ENCODE measurements at places on chromosomes 16 and 17. TPM values are rescaled to one million over a fixed set of nuclear protein-coding genes. Genes with fewer than 3 reads are reported as not detected.
A peak's percentile ranks its signal among the peaks of the same experiment; 100 is the strongest.

DNA sequence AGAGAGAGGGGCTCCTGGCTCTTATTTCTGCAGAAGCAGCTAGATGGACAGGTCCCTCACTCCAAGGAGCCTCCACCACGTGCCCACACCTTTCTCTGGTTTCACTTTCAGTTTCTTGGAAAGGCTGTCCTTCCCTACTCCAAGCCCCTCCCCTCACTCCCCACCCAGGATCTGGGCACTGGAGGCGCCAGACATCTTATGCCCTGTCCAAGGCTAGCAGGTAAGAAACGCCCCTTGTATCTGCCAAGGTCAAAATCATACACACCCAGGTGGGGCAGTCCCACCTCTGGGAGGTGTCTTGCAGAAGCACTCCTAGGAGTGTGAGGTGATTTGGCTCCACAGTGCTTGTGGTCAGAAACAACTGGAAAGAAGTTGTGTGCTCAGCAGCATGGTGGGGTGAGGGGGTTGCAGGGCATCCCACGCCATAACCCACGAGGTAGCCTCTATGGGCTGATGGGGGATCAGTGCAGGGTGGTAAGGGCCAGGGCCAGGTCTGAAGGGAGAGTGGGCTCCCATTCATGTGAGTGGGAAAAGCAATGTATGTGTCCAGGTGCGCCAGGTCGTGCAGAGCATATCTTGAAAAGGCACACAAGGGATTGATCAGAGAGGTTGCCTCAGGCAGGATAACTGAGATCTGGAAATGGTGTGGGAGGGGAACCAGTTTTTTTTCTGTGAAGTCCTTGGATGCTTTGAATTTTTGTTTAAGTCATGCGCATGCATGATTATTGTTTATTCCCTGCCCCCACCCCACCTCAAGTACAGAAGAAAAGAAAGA is 31.8 kb upstream of the PRM1 start:
- no peaks in the 10 kb centered on the region for H3K27me3 ChIP-seq
- peak overlapping the region; percentile 53 for H3K27ac ChIP-seq
- H3K4me3 ChIP-seq: peak overlapping the region; percentile 8

DNA sequence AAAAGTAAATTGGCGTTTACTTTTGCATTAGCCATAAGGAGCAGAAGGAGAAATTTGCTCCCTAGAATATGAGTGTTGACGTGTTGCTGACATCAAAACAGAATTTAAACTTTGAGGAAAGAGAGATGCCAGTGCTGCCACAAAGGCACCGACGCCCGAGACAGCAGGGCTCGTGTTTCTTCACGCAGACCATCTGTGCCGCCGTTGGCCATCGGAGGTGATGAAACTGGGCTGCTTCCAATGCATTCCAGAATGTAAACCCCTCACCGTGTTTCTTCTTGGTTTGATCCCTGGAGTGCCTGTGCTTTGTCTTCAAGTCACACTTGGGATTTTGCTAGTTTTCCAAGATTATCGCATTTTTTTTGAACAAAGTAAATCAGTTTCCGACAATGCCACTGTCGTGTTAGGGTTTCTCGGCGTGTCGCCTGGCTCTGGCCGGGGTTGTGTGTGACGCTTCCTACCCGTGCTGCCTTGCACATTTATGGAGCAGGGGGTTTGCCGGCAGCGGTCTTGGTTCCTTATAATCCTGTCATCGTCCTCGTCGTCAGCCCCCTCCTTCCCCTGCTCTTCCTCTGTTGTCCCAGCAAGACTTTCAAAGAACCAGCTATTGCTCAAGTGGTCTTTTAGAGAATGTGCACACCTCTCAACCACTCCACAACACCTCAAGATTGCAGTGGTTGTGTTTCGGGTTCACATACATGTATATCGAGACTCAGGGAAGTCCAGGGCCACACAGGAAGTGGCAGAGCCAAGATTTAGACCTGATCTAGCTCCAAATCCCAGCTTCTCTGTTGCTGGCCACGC is 103.9 kb downstream of the METRNL start:
- DNase-seq: no peak
- H3K27me3 ChIP-seq: peaks cover 10% of the 10 kb centered on the region
- no peaks in the 10 kb centered on the region for H3K36me3 ChIP-seq
- H3K4me1 ChIP-seq: no peaks in the 10 kb centered on the region

- H3K4me1 ChIP-seq: peaks cover 14% of the 10 kb centered on the region
- no peak overlapping the region for H3K4me3 ChIP-seq
- no peaks in the 10 kb centered on the region for H3K36me3 ChIP-seq
- H3K27me3 ChIP-seq: no peaks in the 10 kb centered on the region
- H3K27ac ChIP-seq: no peak overlapping the region
Measured at GRCh38 chr16:14056970-14057369, 14.1 kb upstream of the MRTFB start.

CIITA gene
- total RNA-seq: not detected

- H3K4me3 ChIP-seq: no peak overlapping the region
- H3K27me3 ChIP-seq: no peaks in the 10 kb centered on the region
- no peak for DNase-seq
- H3K27ac ChIP-seq: no peak overlapping the region
Measured at GRCh38 chr16:91484-91883, 13.5 kb downstream of the MPG start.

KIF19 gene
- total RNA-seq: not detected

ZNF624 gene
- 4.8 TPM for total RNA-seq

TEKT5 gene
- total RNA-seq: not detected

DNA sequence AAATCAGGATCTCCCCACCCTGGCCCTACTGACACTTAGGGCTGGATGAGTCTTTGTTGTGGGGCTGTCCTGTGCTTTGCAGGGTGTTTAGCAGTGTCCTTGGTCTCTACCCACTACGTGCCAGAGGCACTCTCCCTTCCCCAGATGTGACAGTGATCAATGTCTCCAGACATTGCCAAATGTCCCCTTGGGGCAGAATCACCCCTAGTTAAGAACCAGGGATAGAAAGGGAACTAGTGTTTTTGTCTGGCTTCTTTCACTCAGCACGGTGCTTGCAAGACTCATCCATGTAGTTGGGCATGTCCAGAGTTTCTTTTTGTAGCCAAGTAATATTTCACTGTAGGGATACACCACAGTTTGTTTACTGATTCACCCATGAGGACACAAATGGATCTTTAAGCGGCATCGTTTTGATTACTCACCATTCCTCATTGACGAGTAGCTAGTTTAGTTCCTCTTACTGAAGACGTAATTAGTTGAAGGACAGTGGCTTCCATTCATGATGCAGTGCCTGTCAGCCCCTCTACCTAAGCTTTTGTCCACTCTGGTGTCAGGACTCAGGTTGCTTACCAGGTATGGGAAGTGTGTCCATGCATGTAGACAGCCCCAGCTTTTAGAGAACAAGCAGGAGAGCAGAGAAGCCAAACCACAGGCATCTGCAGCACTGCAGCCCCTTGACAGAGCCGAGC is 26.0 kb upstream of the ITGB4 start:
- H3K27me3 ChIP-seq: no peaks in the 10 kb centered on the region
- peak overlapping the region; percentile 52 for H3K27ac ChIP-seq
- peaks cover 81% of the 10 kb centered on the region for H3K4me1 ChIP-seq
- peak; percentile 72 for DNase-seq
- H3K4me3 ChIP-seq: no peak overlapping the region

GRCh38 chr17:64161380-64162176 is 31.6 kb upstream of the ERN1 start:
- no peak overlapping the region for H3K27ac ChIP-seq
- no peak overlapping the region for H3K4me3 ChIP-seq
- H3K4me1 ChIP-seq: no peaks in the 10 kb centered on the region
- no peaks in the 10 kb centered on the region for H3K36me3 ChIP-seq

DNA sequence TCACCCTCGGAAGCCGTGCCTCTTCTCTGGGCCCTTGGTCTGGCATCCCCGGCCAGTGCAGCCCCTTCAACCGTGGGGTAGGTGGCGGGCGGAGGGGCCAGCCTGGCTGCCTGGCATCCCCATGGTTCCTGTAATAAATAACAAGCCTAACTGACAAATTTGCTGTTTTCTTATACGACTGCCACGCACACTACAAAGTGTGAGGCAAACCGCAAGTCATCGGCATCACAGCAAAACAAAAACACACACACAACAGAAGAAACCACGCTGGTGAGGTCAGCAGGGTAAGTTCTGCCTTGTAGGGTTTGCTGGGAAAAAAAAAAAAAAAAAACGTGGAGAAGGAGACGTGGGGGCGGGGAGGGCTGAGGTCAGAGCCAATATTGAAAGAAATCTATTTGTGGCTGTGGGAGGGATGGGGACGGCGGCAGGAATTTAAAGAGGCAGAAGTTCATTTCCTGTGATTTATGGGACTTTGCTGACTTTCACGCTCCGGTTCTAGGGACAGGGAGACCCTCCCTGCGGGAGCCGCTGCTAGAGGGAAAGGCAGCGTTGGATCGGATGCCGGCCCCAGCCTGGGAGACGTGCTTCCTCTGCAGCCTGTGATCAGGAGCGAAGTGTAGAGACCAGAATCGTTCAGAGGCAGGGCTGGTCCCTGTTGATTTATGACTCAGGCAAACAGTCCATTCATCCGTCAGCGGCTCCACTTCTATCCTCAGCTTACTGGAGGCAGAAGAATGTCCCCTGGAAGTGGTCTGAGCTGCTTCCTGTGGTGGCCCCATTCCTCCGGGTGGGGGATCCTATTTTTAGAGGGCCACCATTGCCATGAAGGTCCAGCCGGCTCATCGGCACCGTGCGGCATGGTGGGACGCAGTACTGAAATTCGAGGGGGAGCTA is 162.8 kb downstream of the FOXL1 start:
- peaks cover 13% of the 10 kb centered on the region for H3K4me1 ChIP-seq
- H3K36me3 ChIP-seq: no peaks in the 10 kb centered on the region
- H3K27me3 ChIP-seq: no peaks in the 10 kb centered on the region
- peak overlapping the region; percentile 54 for H3K4me3 ChIP-seq
- H3K27ac ChIP-seq: peak overlapping the region; percentile 95

KRT9 gene
- 0.09 TPM for total RNA-seq

GRCh38 chr17:45848405-45848804 is 3.7 kb downstream of the SPPL2C start:
- H3K27ac ChIP-seq: no peak overlapping the region
- no peak overlapping the region for H3K4me3 ChIP-seq
- H3K4me1 ChIP-seq: no peaks in the 10 kb centered on the region
- H3K36me3 ChIP-seq: no peaks in the 10 kb centered on the region

- H3K27ac ChIP-seq: no peak overlapping the region
- H3K36me3 ChIP-seq: no peaks in the 10 kb centered on the region
- H3K27me3 ChIP-seq: peaks cover 6% of the 10 kb centered on the region
Measured at GRCh38 chr16:85454171-85454872, 158.8 kb upstream of the GSE1 start.

GRCh38 chr17:10226930-10227695 is 28.7 kb upstream of the GAS7 start:
- H3K4me3 ChIP-seq: no peak overlapping the region
- H3K4me1 ChIP-seq: no peaks in the 10 kb centered on the region
- H3K27me3 ChIP-seq: no peaks in the 10 kb centered on the region
- no peak overlapping the region for H3K27ac ChIP-seq

- H3K4me3 ChIP-seq: no peak overlapping the region
- no peak for DNase-seq
- no peaks in the 10 kb centered on the region for H3K4me1 ChIP-seq
- no peaks in the 10 kb centered on the region for H3K36me3 ChIP-seq
- no peak overlapping the region for H3K27ac ChIP-seq
Measured at GRCh38 chr17:82661717-82662683, 13.8 kb upstream of the WDR45B start.

GINS2 gene
- 2.2 TPM for total RNA-seq

EVI2A gene
- total RNA-seq: 1.1 TPM

- no peak for DNase-seq
- H3K27me3 ChIP-seq: no peaks in the 10 kb centered on the region
- H3K4me3 ChIP-seq: no peak overlapping the region
Measured at GRCh38 chr16:30553393-30553899, 4.7 kb downstream of the ZNF764 start.

DNA sequence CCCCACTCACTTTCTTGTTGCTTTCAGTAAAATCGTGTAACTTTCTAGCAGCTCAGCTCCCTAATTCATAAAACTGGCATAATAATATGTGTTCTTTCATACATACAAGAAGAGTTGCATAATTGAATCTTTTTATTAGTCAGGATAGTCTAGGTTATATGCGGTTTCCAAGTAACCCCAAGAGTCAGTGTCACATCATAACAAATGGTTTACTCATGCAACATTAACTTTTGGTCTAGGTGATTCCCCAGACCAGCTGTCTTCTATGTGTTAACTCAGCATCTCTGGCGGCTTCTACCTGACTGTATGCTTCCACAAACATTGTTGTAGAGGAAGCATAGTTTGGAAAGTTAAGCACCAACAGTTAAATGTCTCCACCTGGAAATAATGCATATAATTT is 1000.4 kb downstream of the CDH11 start:
- DNase-seq: peak; percentile 70
- no peak overlapping the region for H3K27ac ChIP-seq
- H3K36me3 ChIP-seq: no peaks in the 10 kb centered on the region
- H3K27me3 ChIP-seq: no peaks in the 10 kb centered on the region
- H3K4me3 ChIP-seq: no peak overlapping the region
- H3K4me1 ChIP-seq: no peaks in the 10 kb centered on the region

DNA sequence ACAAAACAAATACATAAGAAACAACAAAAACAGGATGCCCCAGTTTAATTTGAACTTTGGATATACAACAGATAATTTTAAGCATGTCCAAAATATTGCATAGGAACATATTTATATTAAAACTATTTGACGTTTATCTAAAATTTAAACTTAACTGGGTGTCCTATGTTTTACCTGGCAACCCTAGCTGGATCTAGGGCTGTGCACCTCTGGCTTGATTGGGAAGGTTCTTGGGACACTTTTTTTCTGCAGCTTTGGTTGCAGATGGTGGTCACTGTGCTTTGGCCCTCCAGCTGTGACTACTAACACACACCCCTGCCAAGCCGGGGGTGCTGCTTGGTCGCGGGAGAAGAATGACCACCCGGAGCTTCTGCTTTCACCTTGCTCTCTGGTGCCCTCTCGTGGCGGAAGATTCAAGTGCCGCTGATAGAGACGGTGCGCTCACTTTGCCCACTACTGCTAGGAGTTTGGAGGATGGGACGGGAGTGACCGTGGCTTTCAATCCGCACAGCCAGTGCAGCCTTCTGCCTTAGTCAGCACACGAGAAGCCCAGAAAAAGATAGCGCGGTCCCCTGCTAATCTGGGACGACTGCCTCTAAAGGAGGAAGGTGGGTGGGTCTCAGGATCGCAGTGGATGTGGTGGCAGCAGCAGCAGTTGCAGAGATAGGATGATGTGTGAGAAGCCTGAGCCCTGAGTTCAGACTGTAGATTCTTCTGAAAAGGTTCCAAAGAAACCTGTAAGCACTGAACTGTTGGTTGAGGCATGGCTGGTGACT is 6.7 kb downstream of the SPACA3 start:
- H3K4me3 ChIP-seq: no peak overlapping the region
- peaks cover 5% of the 10 kb centered on the region for H3K27me3 ChIP-seq
- H3K36me3 ChIP-seq: no peaks in the 10 kb centered on the region
- no peak overlapping the region for H3K27ac ChIP-seq

ATXN1L gene
- total RNA-seq: 31.9 TPM
